ENCODE measurements at places on chromosomes 6 and 20.

DNA sequence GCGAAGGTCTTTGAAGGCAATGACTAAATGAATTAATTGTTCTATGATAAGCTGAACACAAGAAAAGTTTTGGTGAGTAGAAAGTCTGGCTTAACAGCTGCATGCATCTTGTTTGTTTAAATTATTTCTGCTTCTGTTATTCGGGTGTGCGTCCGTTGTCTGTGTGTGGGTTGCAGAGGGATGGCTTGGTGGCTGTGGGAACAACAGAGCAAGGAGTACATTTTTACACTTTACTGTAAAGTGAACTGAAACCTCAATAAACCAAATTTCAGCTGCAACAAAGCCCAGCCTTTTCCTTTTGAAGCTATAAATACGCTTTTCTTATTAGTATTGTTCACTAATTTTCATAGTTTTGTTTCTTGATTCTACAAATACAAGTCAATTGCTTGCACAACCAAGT, 3.5 kb upstream of the LAMP5 start:
- no peak for DNase-seq

DNA sequence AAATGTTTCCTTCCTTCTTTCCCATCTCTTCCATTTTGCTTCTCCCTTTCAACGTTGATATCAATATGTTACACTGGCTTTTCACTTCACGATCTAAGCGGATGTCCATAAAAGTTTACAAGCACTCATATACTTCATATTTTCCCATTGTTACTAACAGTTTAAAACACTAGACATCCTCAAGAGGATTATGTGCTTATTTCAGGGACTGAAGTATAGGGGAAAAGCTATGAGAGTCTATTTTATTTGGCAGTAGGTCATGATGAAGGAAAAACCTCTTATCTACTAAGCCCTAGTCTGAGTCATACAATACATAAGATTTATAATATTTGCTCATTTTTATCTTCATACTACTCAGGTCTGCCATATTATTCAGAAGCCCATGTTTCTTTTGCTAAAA, 20.6 kb upstream of the EPB41L2 start:
- DNase-seq = no peak

GRCh38 chr6:96990989-96991388, 66.5 kb downstream of the KLHL32 start:
- DNase-seq = no peak

DNA sequence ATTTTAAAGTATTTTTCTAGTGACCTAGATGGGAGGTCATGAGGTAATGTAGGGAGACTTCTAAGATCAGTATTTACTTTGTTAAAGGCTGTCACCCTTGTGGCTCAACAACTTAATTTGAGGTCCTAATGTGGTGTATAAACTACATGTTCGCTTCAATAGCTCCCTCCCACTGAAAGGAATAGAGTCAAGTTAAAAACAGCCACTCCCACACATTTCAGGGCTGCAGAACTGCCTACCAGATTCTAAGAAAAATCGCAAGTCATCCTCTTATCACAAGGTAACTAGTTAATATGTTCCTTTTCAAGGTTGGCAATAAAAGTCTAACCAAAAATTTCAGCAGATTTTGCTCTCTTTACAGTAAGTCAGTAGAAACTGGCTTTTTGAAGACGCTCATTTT, 15.1 kb downstream of the GSTA1 start:
- DNase-seq = no peak

DNA sequence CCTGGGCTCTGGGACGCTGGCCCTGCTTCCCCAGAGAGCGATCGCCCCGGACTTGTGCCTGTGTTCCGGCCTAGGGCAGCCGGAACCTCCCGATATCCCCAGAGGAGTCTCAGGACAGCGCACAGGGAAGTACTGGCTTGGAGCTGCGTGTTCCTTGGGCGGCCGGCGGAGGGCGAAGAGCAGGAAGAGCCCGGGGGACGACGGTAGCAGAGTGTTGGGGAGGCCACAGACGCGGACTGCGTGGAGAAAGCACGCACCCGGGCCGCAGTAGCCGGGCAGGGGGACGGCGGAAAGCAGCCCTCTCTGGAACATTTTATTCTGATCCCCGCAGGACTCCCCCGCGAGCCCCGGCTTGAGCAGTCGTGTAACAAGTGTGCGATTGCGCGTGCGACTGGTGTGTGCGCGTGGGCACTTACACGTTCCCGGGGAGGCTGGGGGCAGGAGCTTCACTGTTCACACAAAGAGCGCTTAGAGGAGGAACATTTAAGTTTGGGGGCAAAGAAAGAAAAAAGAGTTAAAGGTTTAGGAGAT, 36.1 kb downstream of the NCR2 start:
- peak; percentile 80 for DNase-seq

- DNase-seq = no peak
Measured at GRCh38 chr6:34238585-34239499, 2.2 kb downstream of the HMGA1 start.

DNA sequence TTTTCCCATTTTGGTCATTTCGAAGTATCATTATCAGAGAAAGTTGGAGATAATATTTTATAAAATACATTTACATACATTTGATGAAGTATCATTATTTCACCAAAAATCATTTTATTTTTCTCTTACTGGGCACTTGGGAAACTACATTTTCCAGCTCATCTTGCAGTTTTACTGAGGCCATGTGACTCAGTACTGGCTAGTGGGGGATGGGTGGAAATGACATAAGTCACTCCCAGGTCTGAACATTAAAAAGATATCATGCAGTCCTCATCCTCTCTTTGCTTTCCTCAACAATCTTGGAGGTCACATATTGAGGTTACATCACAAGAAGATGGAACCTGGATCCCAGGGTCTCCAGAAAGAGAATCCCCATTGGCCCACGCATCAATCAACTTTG, 84.1 kb downstream of the CD24 start:
- DNase-seq = no peak

- DNase-seq = no peak
Measured at GRCh38 chr20:10357061-10357708, 76.8 kb downstream of the MKKS start.

- peak; percentile 81 for DNase-seq
Measured at GRCh38 chr6:69917834-69918233, 51.5 kb downstream of the COL19A1 start.

DNA sequence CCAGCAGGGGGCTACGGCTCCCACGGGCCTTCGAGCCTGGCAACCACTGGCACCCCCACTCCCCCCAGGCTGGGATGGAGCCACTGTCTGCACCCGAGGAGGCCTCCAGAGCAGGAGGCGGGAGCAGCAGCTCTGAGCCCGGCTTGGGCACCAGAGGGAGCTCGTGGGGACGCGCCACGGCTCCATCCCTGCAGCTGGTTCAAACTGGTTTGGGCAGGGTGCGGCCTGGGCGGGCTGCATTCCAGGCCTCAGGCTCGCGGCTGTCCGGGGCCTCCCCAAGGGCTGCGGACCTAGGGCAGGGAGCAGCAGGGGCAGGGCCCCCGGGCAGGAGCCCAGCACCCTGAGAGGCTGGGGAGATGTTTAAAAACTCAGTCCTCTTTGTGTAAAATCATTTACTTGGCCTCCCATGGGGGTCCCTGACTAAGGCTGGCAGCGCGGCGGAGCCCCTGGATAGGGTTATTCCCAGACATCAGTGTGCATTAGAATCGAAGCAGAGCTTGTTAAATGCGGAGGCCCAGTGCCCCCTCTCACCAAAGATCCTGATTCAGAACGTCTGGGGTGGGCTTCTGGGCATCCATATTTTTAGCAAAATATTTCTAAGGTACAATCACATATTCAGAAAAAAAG, 4.1 kb upstream of the BCAS4 start:
- peak; percentile 85 for DNase-seq

- peak; percentile 71 for DNase-seq
Measured at GRCh38 chr20:1185790-1186334, 1.1 kb upstream of the TMEM74B start.

DNA sequence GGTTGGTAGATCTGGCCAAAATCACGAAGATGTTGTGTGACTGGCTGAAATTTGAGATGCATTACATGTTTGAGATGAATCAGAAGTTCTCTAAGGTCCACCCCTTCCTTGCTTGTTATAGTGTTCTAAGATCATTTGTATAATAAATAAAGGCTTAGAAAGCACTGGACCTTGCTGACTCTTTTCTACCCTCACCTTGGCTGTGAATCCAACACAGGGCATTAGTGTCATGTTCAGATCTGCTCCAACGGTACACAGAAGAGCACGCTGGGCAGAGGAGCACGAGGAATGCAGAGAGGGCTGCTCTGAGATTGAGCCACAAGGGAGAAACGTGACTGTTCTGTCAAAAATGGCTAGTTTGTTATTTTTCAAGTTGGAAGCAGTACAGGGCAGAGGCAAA, 169.5 kb upstream of the HDAC2 start:
- DNase-seq = no peak

GRCh38 chr6:50829898-50830444, 11.3 kb downstream of the TFAP2B start:
- DNase-seq = no peak

DNA sequence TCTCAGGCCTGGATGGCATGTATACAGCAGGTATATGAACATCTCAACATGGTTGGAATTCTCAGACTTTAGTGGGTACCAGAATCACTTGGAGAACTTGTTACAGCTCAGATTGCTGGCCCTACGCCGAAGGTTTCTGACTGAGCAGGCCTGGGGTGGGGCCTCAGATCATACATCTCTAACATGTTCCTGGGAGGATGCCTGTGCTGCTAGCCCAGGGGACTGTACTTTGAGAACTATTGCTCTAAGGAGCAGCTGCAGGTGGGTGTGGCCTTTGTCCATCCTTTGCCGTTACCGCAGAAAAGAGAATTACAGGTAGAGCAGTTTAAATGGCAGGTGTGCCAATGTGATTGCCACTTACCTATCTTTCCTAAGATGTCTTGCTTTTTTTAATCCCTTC, 310.5 kb upstream of the JAG1 start:
- DNase-seq = no peak

GRCh38 chr6:52087498-52087999, at the start of gene PKHD1:
Gene PKHD1 (minus strand): TSS chr6:52087613. CDS start chr6:52084933, 2,680 bp downstream.
- no peak for DNase-seq

DNA sequence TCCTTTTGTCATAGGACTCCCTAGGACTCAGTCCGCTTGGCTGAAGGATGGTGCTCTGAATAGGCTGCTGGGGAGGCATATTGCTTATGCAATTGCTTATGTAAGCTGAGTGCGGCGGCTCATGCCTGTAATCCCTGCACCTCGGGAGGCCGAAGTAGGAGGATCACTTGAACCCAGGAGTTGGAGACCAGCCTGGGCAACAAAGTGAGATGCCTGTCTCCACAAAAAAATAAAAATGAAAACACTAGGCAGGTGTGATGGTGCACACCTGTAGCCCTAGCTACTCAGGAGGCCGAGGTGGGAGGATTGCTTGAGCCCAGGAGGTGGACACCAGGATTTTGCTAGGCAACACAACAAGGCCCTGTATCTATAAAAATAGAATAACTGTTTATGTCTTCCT, 81.3 kb downstream of the EYA2 start:
- no peak for DNase-seq

GRCh38 chr20:59223182-59223601, 59.6 kb downstream of the ZNF831 start:
- no peak for DNase-seq

DNA sequence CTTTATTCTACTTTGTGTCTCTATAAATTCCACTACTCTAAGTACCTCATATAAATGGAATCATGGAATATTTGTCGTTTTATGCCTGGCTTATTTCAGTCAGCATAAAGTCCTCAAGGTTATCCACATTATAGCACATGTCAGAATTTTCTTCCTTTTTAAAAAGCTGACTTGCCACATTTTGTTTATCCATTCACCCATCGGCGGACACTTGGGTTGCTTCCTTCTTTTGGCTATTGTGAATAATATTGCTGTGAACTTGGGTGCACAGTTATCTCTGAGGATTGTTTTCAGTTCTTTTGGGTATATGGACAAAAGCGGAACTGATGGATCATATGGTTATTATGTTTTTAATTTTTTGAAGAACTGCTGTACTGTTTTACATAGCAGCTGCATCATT, 39.1 kb upstream of the ME1 start:
- no peak for DNase-seq

DNA sequence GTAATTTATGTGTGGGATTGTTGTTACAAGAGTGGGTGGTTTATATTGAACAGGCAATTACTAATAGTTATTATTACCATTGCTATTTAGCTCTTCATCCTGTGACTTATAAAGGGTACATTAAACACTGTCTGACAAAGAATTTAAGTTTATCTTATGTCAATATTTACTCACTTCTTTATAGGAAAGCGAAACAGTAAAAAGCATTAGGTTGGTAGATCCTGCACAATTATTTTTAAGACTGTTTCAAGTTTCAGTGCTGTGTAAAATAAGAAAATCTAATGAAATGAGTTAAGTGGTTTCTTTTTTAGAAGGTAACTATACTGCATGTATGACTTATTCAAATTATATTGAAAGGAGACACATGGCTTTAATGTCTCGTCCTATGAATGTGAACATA, 135.8 kb upstream of the MAP3K7 start:
- no peak for DNase-seq

DNA sequence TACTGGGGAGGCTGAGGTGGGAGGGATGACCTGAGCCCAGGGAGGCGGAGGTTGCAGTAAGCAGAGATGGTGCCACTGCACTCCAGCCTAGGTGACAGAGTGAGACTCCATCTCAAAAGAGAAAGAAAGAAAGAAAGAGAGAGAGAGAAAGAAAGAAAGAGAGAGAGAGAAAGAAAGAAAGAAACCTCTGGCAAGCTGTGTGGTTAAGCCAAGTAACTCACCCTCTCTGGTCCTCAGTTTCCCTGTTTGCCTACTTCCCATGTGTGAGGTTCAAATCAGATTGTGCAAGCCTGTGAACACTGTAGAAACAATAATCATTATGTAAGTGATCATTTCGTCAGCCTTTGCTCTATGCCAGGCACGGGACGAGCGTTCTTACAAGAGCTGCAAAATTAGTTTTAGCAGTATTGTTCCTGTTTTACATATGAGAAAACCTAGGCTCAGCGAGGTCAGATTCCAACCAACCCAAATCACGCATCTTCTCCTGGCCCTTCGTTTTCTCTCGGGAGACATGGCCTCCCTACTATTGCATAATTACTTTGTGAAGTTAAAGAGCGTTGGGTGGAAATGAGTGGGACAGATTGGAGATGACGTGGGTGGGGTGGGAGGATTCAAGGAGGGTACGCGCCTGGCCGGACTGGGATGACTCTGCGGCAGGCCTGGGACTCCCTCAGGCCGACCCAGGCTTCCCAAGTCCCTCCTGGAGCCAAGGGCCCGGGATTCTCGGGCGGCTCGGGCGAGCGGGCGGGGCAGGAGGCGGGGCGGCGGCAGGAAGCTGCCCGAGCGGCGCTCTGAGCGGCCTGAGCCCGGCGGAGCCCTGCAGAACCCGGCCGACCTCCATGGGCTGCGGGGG, at the start of gene SNX21:
SNX21 (plus strand) TSS at position 770 of the 853 bp plus-strand sequence. CDS start 121 bp downstream, outside the sequence.
- peak; percentile 97 for DNase-seq

- no peak for DNase-seq
Measured at GRCh38 chr20:56716806-56717205, 87.7 kb downstream of the TFAP2C start.
